Spinal cord (tissue), 10 donors: ENCODE measurements at places on chromosomes 4 and X.

GRCh38 chr4:10159671-10160070, 43.1 kb upstream of the WDR1 start:
- DNase-seq, result no peak

- peak; percentile 80 for DNase-seq
Observed at GRCh38 chr4:103099691-103100392, at the start of gene BDH2. Gene BDH2 (minus strand): TSS chr4:103099834. CDS start chr4:103096254, 3,580 bp downstream.

DNA sequence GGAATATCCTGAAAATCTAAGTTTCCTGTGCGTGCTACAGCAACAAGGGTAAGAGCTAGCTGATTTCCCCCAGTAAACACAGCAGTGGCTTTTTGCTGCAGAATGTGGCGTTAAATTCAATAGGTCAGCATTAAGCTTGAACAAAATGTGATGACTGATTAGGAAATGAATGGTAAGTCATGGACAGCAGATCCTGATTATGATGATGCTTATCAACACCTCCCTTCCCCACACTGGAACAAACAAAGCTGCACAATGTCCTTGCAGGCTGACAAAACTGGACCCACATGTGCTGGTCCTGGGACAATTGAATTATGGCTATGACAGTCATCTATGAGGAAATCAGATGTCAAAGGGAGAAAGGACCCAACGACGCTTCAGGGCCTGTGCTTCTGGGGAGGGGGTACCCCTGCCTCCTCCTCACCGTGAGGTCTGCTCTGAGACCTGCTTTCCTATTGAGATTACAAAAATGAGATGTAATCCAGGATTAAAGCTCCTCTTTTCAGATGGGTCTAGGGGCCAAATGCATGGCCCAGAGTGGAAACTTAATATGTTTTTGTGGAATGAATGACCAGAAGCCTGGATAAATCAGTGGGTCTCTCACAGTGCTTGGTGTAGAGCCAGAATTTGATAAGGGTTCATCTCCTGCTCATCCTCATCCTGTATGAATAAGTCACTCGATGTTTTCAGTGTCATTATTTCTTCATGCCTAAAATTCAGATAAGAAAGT, 32.0 kb upstream of the BOD1L1 start:
- DNase-seq, result no peak

DNA sequence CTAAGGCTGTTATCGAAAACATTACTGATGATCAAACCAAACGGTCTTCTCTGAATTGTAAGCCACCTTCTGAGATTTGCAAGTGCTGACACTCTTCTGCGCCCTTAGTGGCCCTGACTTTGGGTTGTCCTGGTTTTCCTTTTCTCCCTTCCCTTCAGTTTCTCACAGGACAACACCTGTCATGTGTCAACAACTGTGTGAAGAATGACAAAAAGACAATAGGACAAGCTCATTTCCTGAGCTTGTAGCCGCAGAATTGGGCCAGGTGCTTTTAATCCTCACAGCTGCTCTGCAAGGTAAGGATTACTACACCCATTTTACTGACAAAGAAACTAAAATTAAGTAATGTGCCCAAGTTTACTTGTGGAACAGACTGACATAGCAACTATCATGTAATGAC, 44.9 kb upstream of the TXK start:
- DNase-seq, result no peak

- DNase-seq, result no peak
Observed at GRCh38 chr4:95516528-95517017, 32.2 kb downstream of the UNC5C start.

- peak; percentile 7 for DNase-seq
Observed at GRCh38 chr4:125527681-125528080, 212.9 kb downstream of the FAT4 start.

GRCh38 chr4:36244257-36245082, at the start of gene ARAP2:
Gene ARAP2 (minus strand): TSS chr4:36244514. CDS start chr4:36229486, 15,028 bp downstream.
- peak; percentile 59 for DNase-seq
